NCI-H510A treated with DMSO at 0.1 percent for 48 hours (cell line): ENCODE measurements at places on chromosomes 7 and 10.

DNA sequence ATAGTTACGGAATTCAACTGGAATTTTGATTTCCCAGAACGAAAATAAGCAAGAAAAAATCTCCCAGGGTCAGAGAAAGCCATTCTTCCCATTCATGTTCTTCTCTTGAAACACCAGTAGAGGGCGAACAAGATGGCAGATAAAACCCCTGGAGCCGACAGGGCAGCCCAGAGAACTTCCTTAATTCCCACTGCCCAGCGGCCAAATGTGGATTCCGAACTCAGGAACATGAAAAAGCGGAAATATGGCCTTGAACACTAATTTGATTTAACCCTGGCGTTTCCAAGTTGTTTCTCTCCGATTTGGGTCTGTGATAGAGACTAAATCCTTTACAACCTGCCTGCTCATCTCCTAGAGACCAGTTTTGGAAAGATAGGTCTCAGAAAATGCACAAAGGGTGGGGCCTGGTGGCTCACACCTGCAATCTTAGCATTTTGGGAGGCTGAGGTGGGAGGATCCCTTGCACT lies 100.7 kb upstream of the WAC start:
- DNase-seq, result peak; percentile 64

- no peak for DNase-seq
Observed at GRCh38 chr7:27842851-27843250, 102.9 kb downstream of the TAX1BP1 start.

GRCh38 chr10:107806026-107806425 lies 641.5 kb upstream of the SORCS1 start:
- DNase-seq, result no peak

DNA sequence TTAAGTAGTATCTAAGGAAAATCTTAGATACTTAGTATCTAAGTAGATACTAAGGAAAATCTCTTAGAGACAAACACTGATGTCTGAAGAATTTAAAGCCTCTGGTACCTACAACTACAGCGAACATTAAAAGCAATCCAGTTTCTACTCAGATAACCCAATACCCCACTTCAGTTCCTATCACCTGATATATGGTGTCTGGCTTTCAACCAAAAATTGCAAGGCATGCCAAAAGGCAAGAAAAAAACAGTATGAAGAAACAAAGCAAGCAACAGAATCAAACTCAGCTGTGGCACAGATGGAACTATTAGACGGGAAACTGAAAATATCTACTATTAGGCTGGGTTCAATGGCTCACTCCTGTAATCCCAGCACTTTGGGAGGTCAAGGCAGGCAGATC lies 31.1 kb downstream of the ARHGAP12 start:
- no peak for DNase-seq

DNA sequence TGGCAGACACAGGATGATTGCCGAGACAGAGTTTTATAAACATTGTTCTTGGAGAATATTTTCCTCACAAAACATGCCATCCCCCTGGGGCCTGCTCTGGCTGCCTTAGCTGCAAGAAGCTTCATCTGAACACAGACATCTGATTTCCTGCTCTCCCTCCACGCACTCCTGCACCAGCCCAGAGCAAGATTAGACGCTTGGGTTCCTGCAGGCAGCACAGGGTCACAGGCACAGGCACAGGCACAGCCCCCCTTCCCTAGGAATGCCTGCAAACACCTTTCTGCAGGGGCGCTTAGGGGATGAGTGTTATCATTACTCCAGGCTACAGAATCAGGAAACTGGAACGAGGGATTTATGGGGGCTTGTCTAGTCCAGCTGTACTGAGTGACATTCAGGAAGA lies 450.3 kb downstream of the GRID1 start:
- DNase-seq, result no peak

DNA sequence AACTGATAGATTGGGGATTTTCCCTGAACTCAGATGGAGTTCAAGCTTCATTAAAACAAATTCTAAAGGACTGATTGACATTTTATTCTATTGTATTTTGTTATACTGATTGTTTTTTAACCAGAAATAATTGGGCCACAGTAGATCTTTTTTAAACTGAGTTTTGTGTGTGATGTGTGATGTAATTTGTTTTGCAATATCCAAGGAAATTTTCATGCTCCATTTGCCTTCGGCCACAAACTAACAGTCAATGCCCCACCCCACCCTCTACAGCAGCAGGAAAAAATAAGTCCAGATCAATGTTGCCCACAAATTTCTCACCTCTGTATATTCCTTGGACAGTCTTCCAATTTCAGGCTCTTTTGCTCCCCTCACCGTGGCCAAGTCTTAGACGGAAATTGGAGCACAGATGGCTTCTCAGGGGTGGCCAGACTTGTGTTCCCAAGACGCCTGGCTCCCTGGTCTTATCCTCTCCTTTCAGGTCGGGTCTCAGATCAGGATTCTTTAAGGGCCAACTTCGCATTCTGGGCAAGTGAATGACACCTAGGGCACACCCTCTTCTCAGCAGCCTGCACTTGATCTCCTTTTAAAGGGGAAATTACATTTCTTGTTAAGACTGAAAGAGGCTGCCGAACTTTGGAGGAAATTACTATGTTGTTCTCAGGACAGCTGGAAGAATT lies at the start of gene SVOPL:
Gene SVOPL (minus strand): TSS at position 506 of the 680 bp plus-strand sequence. CDS start 22,317 bp downstream, outside the sequence.
- DNase-seq, result no peak

GRCh38 chr10:94607111-94607510 lies 61.5 kb downstream of the HELLS start:
- DNase-seq, result no peak

DNA sequence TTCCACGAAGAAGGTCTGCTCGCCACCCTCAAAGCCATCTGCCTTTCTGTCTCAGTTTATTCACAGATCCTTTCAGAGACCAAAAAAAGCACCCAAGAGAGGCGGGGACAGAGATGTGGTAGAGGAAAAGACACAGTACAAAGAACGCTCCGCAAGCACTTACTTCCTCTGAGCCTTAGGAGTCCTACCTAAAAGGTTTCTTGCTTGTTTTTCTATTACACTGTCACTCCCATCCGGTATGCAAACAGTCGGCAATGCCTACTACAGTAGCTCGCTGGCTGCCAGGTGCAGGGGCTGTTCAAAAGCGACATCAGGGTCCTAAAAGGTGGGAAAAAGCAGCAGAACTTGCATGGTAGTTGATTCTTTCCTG lies 816 bp downstream of the TECPR1 start:
- no peak for DNase-seq
